ENCODE measurements at places on chromosomes 2 and 18.
A peak's percentile ranks its signal among the peaks of the same experiment; 100 is the strongest.

DNA sequence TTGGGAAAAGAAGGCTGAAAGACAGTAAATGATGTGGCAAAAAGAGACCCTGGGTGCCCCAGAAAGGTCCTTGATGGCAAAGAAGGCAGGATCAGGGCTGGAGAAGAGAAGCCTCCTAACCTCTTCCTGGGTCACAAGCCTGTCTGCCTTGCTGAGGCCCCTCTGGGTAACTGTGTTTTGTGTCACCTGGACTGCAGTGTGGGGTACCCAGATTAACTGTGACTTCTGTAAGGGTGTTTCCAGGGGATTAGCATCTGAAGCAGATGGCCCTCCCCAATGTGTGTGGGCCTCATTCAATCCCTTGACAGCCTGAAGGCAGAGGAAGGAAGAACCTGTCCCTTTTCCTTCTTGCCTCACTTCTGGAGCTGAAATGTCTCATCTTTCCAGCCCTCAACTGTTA, 35.6 kb upstream of the APCDD1 start:
- no peak for DNase-seq

DNA sequence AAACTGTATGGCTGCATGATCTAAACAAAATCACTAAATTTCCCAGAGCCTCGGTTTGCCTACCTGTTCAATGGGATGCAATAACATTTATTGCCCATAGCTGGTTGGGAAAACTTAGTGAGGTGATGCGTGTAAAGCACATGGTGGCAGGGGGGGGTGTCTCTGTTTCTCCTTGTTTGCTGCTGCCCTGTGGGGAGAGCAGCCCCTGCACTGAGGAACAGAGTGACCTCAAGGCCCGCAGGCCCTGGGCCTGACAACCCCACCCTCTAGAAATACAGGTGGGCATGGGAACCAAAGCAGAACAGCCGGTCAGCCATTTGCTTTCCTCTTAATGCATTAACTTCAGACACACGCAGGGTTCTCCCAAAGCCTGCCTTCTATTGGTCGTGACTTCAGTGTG, 55.1 kb upstream of the SLC66A3 start:
- DNase-seq: no peak

GRCh38 chr2:233353101-233353768, 1.1 kb upstream of the DGKD start:
- no peak for DNase-seq

- no peak for DNase-seq
Measured at GRCh38 chr2:186543561-186544131, 46.2 kb upstream of the ITGAV start.

DNA sequence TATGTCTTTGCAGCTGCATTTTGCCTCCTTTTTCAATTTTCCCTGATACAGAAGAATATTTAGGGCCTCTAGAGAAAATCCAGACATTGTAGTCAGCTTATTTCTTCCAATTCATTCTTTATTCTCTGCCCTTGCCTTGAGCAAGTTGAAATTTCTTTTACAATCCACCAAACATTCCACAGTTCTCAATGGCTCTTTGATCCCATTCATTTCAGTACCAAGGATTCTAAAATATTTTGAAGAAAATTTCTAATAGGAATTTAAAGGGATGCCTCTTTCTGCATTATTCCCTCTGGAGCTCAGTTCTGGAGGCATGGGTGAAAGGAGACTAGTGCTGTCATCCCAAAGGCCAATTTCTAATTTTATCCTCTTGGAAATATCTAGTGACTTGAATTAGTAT, 61.2 kb downstream of the COL5A2 start:
- DNase-seq: no peak

GRCh38 chr2:166017208-166017607, 63.6 kb upstream of the TTC21B start:
- no peak for DNase-seq

- no peak for DNase-seq
Measured at GRCh38 chr18:35605686-35606417, 24.3 kb downstream of the GALNT1 start.

DNA sequence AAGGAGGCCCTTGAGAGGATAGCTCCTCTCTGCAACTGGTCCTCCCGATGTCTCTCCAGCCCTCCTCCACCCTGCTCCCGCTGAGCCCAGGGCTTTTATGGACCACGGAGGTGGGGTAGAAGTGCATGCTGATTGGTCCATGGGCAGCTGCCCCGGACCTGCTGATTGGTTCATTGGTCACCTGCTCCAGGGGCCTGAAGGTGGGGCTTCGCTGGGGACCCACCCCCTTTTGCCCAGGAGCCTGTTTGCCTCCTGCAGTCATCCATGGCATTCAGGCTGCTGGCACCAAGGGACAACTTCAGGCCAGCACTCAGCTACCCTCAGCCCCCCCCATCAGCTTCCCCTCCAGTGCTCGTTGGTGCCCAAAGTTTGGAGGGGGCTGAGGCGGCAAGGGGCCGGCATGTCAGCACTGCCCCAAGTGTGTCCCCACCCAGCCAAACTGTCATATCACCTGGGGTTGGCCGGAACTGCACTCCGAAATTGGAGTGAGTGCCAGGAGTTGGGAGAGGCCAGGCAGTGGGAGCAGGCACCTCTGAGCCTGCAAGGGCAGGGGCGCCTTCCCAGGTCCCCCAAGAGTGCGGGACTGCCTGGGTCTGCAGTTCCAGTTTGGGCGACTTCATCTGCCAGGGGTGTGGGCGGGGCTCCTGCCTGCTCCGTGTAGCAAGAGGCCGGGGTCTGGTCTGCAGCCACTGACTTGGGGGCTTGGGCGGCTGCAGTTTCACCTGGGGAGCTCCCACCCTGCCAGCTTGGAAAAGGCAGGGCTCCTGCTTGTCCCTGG, 288.9 kb downstream of the RDH14 start:
- peak; percentile 15 for DNase-seq

DNA sequence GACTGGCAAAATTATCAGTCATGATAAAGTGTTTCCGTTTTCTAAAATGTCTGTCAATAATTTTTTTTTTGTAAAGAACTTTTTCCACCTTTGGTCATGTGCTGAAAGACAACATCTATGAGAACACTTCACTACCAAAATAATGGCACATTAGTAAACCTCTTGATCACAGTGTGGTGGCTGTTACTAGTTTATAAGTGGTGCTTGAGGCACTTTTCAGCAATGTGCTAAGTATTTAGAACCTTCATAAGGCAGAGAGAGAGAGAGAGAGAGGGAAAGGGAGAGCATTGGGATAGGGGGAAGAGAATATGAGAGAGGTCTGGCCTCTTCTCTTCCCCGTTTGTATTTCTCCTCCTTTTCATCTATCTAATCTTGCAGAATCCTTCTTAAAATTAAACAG, 1.1 kb upstream of the NYAP2 start:
- DNase-seq: no peak
